ENCODE measurements at places on chromosomes 16 and 17.
A peak's percentile ranks its signal among the peaks of the same experiment; 100 is the strongest.

DNA sequence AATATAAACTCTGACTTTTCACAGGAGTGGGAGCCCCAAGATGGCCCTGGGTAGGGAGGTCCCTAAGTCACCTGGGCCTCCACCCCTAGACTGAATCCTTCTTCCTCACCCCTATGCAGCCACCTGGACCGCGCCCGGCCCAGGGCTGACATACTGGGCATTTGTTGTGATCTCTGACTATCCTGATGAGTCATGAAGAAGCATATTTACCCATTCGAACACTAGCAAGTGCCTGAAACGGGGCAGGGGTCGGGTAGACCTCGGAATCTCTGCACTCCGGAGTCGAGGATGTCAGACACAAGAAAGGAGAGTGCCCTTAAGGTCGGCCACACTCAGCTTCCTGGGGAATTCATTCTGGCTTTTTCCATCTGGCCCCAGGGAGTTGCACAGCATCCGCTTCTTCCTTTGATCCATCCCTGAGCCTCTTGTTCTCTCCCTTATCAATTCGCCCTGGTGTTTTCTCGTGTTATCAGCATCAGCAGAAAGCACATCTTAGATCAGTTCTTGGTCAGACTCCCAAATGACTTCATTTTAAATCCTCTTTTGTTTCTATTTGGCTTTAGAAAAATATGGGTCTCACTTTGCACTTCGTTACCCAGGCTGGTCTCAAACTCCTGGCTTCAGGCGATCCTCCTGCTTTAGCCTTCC lies 10.4 kb downstream of the METTL22 start:
- no peak for ATAC-seq

DNA sequence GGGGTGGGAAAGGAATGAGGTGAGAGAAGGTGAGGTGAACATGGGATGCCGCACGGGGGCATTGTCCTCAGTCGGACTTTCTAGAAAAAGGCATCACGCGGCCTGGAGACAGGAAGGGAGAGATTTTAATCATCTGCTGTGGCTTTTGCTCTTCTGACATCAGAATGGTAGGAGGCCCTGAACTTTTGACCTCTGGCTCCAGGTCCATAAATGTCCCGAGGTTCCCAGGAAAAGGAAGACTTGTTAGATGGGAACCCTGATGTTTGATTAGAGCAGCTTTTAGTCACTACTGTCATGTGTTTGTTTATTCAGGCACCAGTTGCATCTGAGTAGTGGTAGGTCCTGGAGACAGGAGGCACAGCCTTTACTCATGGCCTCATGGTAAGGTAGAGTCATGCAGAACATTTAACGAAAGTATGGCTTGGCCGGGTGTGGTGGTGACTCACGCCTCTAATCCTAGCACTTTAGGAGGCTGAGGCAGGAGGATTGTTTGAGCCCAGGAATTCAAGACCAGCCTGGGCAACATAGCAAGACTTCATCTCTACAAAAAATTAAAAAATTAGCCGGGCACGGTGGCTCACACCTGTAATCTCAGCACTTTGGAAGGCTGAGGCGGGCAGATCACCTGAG lies 203.1 kb downstream of the MSI2 start:
- ATAC-seq, result no peak

- ATAC-seq, result no peak
Observed at GRCh38 chr17:50920891-50921586, 54.9 kb upstream of the TOB1 start.

DNA sequence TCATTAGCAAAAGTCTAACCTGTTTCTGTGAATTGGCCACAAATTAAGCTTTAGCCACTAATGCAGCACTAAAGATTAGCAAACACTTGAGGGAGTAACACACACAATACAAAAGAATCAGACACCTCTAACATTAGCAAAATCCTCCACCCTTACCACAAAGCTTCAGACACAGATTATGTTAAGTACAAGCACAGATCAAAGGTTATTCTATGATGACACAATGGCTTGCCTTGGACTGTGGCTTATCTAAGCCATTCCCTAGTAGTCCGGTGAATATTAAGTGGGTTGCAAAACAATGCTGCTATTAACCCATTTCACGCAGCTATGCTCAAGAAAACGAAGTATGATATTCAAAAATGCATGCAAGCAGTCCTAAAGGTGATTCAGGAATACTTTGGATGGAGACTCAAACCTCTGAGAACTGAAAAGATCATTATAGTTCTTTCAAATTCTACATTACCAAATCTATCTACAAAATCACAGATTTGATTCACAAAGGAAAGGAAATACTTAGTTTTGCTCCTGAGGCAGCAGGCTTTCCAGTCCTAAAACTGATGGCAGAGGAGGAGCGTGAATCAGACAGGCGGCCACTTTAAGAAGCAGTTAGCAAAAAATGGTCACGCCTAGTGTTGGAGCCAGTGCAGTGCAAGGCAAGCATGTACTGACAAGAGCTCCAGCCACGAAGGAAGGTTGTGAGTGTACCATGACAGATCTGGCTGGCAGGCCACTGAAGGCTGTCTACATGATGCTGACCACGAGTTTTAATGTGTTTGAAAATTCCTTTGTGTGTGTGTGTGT lies 67.2 kb downstream of the PARN start:
- peak; percentile 39 for ATAC-seq

DNA sequence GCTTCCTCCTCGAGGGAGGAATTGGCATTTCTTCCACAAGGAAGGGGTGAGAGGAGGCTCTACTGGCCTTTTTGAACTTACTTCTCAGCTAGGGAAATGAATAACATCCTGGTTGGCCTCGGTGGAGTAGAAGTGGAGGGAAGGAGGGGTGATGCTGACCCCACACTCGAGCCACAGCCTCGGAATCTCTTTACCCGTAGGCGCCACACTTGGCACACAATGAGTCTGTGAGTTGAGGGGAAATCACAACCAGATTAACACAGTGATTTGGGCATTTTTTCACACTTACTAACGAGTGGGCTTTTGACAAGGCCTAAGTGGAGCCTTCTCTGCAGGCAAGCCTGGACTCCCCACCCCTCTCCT lies 47.3 kb upstream of the TBX2 start:
- ATAC-seq, result no peak

DNA sequence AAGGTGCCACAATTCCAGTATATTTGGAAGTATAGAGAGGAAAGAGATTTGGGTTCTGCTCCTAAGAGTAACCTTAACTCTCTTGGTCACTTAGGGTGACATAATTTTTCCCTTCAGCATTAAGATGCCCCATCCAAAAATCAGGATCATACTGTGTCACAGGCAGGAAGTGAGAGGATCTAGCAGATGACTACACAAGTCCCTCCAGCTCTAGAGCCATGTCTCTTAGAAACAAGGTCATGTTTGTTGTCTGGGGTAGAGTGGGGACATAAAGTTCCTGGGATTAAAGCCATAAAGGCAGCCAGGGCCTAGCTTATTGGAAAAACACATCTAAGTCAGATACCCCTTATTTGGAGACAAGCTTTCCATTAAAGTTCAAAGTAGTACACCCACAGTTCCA lies 2.7 kb downstream of the CCL8 start:
- peak; percentile 34 for ATAC-seq

Measured in gastroesophageal sphincter (tissue), 4 donors.